Left forelimb (tissue), 1 donor: ENCODE measurements at places on chromosomes 13 and 19.

- DNase-seq = peak; percentile 81
Observed at GRCh38 chr19:3665681-3666544, 34.4 kb downstream of the PIP5K1C start.

DNA sequence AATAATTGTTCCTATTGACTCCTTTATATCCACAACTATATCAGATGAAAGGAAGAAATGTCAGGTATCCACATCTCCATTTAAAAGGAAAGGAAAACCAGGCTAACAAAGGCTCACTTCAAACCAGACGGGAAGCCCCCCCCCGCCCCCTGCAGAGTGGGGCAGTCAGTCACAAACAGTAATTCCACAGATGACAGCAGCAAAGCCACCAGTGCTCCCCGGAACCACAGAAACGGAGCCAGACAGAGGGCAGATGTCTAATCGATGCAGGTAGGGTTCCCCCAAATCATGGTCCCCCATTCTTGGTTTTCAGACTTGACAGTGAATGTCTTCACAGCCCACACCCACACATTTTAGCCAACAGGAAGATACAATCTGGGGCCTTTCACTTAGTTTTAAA, 100.8 kb downstream of the STK24 start:
- DNase-seq = no peak

- DNase-seq = no peak
Observed at GRCh38 chr19:23563326-23563725, 123.7 kb downstream of the ZNF675 start.

DNA sequence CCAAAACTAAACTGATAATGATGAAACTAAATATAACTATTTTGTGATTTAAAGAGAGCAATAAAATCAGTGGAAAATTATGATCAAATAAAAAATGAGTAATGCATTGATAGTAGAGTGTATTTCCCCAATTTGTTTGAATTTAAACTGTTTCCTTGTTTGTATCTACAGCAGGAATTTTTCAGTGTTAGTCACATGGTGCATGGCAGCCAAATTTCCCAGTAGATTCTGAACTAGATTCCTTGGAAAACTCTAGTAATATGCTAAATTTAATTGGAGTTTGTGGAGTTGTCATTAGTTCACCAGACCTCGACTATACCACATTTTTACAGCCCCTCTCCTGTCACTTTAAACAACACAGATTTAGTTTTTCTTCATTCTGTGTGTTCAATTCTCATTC, 156.2 kb downstream of the PCCA start:
- no peak for DNase-seq
